H54 (cell line): ENCODE measurements at places on chromosomes 3 and 15.

GRCh38 chr15:75347222-75348033, 589 bp downstream of the NEIL1 start:
- DNase-seq, result no peak

GRCh38 chr3:48507256-48508061, 3.5 kb upstream of the SHISA5 start:
- DNase-seq, result peak; percentile 88

DNA sequence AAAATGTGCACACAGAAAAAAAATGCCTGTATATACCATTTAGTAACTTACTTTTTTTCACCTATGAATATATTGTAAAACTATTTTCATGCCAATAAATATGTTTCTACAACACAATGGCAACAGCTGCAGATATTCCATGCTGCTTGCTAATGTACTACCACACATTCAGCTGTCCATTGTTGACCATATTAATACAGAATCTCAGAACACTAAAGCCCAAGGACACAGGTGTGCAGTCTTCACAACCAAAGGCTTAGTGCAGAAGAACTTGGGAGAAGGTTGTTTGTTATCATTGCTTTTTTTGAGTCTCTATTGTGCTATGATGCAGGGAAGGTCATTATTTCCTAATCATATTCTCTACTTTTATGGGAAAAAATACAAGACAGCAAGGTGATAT, 79.6 kb downstream of the DIPK2A start:
- DNase-seq, result no peak

GRCh38 chr3:156148345-156148945, 28.1 kb downstream of the KCNAB1 start:
- no peak for DNase-seq

GRCh38 chr3:17329927-17330326, 412.5 kb downstream of the TBC1D5 start:
- no peak for DNase-seq

DNA sequence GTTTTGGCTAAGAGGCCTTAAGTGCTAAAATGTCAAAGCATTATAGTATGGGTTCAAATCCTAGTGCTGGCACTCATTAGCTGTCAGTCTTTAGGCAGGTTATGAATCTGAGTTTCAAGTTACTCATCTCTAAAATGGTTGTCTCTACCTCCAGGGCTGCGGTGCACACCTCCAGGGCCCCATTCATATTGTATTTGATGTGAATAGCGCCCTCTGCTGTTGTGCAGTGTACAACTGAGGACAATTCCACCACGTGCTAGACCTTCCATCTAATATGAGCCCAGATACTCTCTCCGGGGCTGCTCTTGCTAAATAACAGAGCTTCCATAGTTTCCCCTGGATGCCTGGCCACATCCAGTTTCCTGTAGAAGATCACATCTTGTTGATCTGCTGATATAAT, 54.3 kb downstream of the OXNAD1 start:
- peak; percentile 13 for DNase-seq

- DNase-seq, result no peak
Measured at GRCh38 chr3:34107669-34108068, 309.2 kb downstream of the PDCD6IP start.

- no peak for DNase-seq
Measured at GRCh38 chr3:7270731-7271130, 409.8 kb downstream of the GRM7 start.

DNA sequence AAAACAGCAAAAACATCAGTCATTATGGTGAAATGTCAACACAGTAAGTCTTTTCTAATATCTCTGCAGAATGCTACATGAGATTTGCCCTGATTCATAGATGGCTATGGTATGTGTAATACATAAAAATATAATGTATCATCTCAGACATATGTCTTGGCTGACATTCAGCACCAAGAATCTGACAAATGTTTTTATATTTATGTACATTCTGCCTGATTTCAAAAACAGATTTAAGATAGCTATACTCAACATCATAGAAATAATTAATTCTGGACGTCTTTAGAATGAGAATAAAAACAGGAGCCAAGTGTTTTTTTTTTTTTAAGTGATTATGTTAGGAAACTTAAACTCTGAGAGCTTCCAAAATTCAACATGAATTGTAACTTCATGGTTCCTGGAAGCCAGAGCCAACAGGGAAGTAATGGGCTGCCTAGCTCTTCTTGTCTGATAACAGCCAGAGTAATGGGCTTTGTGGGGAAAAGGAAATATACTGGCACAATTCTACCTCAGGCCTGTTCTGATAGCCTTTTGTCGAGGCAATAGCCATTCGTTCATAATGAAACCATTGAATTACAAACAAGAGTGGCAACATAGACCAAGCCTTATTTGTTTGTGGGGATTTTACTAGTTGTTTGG, 184.4 kb downstream of the VGLL4 start:
- no peak for DNase-seq

DNA sequence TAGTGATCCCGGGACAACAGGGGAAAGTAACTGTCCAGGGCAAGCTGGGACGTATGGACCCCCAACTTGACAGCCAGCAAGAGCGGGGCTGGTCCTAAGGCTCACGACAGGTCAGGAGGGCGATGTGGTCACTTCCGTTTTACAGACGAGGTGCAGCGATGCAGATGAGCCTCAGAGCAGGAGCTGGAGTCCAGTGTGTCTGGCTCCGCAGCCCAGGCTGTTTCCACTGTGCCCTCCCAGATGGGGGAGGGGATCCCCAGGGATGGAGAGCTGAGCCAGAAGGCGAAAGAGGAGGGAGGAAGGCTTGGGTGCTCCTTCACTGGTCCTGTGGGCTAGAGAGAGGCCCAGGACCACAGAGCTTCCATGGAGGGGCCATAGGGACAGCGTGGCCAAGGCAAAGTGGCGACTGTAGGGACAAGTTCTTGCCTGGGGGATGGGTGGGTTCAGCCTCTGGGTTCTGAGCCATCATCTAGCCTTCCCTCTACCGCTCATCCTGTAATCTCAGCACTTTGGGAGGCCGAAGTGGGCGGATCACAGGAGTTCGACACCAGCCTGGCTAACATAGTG, 5.7 kb downstream of the SNX33 start:
- no peak for DNase-seq

- peak; percentile 85 for DNase-seq
Measured at GRCh38 chr3:14439501-14440167, 37.2 kb downstream of the SLC6A6 start.

- no peak for DNase-seq
Measured at GRCh38 chr3:168341192-168341815, 245.6 kb upstream of the GOLIM4 start.

DNA sequence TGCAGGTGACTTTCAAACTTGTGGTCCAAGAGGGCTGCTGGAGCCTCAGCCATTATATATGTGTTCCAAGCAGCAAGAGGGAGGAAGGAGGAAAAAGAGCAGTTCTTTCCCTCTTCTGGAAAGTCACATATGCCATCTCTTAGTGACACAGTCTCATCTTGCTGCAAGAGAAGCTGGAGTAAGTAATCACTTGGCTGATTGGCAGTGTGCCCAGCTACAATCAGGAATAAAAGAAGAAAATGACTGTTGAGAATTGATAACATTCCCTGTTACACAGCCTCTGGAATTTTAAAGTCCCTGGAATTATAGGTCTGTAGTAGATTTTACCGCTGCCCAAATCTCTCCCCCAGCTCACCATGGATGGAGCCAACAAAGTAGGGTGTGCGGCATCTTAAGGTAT, 31.4 kb upstream of the LYZL4 start:
- no peak for DNase-seq

- DNase-seq, result no peak
Measured at GRCh38 chr3:17972476-17972875, 230.0 kb upstream of the TBC1D5 start.
